Stimulated activated CD4-positive, alpha-beta T cell treated with anti-CD3 and anti-CD28 coated beads, Interleukin-15, amount 100 ng/mL, for 1 hour (primary cell): ENCODE measurements at places on chromosomes 5 and 9.

- no peak for DNase-seq
Measured at GRCh38 chr5:137706841-137707240, 29.0 kb downstream of the KLHL3 start.

DNA sequence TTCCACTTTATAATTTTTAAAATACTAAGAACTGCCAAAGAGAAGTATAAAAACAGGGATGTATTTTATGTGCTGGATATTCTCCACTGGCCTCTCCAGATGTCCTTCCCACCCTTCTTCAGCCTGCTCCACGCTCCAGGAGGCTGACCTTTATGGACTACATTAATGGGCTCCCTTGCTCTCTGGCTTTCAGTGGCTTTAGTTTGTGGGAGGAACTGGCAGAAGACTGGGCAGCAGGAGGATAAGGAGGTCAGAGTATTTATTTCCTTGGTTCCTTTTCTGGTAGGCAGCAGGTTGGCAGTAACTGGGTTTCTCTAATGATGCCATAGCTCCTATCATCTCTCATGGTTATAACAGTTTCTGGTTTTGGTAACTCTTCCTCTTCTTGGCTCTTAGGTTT is 133.9 kb downstream of the PAM start:
- no peak for DNase-seq

GRCh38 chr5:114411380-114411931 is 49.6 kb downstream of the KCNN2 start:
- DNase-seq = no peak

GRCh38 chr5:116887104-116887503 is 312.5 kb upstream of the SEMA6A start:
- DNase-seq = no peak

GRCh38 chr5:149299451-149300054 is 27.9 kb downstream of the AFAP1L1 start:
- no peak for DNase-seq

DNA sequence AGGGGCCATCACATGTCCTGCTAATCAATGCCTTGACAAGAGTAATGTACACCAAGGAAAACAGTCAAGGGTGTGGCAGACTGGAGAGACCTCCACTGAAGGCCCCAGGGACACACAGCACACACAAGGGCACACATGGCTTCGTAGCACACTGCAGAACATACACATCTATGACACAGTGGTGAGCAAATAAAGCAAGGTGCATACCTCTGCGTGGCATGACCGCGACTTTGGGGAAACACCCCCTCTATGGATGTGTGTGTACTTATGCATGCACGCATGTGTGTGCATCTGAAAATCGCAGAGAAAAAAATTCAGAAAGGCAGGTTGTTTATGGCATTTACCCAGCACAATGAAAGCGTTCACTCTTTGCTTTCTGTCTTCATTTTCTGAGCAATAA is 20.5 kb downstream of the SEMA4D start:
- no peak for DNase-seq

DNA sequence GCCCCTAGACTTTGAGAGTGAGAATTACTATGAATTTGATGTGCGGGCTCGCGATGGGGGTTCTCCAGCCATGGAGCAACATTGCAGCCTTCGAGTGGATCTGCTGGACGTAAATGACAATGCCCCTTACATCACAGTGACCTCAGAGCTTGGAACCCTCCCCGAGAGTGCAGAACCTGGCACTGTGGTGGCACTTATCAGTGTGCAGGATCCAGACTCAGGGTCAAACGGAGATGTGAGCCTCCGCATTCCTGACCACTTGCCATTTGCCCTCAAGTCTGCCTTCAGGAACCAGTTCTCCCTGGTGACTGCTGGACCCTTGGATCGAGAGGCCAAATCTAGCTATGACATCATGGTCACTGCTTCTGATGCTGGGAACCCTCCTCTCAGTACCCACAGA is 1.3 kb downstream of the PCDHGC4 start:
- no peak for DNase-seq

DNA sequence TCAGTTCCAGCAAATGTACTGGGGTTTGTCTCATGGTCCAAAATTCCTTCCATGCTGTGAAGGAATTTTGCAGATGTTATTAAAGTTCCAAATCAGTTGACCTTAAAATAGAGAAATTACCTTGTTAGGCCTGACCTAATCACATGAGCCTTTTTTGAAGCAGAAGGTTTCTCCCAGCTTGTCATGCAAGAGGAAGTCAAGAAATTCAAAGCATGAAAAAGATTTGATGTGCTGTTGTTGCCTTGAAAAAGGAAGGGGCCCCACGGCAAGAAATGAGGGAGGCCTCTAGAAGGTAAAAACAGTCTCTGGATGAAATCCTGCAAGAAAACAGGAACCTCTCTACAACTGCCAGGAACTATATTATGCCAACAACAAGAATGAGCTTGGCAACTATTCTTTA is 24.2 kb upstream of the HAPLN1 start:
- DNase-seq = no peak

- DNase-seq = no peak
Measured at GRCh38 chr5:36138900-36139683, 12.6 kb downstream of the LMBRD2 start.

DNA sequence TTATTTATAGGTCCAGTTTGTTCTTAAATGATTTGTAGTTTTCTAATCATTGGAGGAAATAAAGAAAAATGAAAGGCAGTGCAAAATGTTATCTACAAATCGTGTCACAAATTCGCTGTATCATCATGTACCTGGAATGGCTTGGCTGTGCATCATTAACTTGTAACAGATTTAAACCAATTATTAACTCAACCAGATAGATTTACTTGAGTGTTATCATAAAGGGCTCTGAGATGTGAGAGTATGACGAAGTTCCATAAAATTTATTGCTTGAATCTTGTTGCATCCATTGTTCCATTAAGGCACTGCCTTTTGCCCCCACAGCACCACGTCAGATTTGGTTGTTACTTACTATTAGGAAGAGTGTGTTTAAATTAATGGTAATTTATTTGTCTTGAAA is 23.5 kb downstream of the PCSK5 start:
- no peak for DNase-seq

DNA sequence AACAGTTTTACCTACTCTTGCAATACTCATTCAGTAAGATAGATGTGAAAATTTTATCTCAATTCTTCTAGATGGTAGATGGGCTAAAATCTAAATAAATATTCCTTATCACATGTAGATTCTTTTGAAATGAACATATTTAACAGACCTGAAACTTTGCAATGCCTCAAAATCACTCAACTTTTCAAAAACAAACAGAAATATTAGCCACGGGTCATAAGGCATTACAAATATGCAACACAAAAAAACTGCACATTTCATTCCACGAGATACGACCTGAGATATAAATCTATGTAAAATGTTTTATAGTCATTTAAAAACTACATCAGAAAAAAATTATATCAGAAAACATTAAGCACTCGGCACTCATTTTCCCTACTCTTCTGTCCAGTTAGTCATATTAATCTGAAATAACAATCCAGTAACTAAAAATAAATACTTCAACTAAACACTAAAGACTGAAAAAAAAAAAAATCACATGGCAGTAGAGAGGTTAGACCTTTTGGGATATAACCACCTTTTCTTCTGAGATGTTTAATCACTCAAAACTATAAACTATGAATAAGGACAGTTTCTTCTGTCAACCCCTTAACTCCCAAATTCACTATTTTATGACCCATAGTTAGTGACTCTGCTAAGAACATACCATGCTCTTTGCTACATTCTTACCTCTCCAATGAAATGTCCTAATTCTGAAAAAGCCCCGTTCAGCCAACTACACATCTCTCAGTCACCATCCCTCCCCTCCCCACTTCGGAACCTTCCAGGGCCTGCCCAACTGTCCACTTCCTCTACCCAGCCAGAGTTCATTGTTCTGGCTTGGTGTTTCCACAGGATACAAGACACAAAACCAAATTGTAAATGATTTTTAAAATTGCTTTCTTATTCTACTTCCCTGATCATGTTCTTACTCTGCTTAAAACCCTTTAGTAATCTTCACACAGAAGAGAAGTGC is 6.4 kb downstream of the HOMER1 start:
- no peak for DNase-seq

DNA sequence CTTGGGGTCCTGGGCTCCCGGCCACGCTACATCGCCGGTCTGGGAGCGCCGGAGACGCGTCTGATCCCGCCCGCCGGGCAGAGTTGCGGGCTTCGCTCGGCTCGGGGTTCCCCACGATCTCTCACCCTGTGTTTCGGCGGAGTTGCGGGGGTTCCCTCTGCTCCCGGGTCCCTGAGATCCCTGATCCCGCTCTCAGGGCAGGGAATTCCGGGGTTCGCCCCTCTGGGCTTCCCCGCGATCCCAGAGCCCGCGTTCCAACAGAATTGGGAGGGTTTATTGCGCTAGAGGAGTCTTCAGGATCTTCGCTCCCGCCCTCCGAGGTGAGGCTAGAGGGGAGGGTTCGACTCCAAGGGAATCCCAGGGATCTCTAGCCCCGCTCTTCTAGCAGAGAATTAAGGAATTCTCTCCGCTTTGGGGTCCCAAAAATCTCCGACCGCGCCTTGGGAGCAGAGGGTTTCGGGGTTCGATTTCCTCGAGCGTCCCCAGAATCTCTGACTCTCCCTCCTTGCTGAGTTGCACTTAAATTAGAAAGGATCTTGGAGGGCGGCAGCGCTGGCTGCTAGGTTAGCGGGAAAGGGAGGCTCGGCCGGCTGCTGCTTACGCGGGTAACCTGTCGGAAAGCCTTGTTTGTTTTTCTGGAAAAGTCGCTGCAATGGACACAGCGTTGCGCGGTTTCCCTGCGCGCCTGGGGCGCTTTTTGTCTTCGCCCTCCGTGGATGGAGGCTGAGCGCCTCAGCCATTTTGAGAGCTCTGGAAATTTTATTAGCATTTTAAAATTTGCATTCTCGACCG is 1.3 kb downstream of the DMRT1 start:
- DNase-seq = no peak

DNA sequence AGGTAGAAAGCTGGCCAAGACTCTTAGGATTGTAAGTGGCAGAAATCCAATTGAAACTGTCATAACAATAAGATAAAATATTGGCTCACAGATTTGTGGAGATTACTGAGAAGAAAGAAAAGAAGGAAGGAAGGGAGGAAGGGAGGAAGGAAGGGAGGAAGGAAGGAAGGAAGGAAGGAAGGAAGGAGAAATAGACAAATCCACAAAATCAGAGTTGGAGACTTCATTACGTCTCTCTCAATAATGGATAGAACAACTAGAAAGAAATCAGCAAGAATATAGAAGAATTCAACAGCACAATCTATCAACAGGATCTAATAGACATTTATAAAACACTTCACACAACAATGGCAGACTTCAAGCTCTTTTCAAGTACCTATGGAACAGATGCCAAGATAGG is 17.9 kb upstream of the PAM start:
- no peak for DNase-seq

DNA sequence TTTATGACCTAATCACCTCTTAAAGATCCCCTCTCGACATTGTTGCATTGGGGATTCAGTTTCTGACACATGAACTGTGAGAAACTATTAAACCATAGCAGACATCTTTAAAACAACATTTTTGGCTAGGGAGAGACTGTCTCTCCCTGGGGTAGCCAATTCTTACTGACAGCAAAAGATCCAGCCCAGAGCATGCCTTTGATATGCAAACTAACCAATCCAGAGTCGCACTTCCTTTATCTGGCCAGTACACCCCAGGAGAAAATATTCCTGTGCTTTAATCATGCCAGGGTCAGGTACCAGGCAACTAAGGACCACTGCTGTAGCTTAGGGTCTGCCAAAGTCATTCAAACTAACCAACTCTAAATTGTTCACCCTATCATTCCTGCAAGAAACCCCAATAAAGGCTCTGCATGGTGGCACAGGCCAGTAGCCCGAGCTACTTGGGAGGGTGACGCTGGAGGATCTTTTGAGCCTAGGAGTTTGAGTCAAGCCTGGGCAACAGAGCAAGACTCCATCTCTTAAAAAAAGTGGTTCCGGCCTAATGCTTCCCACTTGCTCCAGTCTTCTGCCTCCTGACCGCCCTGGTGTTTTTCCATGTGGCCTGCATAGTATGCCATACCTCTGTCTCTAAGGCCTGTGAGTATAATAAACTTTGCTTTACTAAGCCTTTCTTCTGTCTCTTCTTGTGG is 62.3 kb upstream of the DAPK1 start:
- DNase-seq = no peak

- DNase-seq = no peak
Measured at GRCh38 chr5:102778478-102778877, 23.4 kb downstream of the PAM start.

- no peak for DNase-seq
Measured at GRCh38 chr5:149452007-149452664, 73.0 kb upstream of the IL17B start.

GRCh38 chr5:8247049-8247899 is 378.3 kb downstream of the MTRR start:
- no peak for DNase-seq

DNA sequence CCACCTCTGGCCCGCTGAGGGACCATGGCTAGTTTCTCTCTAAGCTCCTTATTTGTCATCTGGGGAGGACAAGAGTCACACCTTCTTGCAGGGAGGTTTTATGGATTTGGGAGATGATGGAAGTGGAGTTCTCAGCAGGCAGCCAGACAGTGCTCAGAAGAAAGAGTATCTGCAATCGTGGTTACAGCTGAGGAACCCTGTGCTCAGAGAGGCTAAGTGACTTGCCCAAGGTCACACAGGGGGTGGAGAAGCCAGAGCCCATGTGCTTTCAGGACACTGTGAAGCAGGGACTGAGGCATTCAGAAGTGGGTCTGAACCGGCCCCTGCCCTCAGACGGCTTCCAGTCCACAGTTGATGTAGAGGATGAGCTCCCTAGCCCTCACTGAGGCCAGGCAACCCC is 10.8 kb downstream of the PRRX2 start:
- DNase-seq = no peak

DNA sequence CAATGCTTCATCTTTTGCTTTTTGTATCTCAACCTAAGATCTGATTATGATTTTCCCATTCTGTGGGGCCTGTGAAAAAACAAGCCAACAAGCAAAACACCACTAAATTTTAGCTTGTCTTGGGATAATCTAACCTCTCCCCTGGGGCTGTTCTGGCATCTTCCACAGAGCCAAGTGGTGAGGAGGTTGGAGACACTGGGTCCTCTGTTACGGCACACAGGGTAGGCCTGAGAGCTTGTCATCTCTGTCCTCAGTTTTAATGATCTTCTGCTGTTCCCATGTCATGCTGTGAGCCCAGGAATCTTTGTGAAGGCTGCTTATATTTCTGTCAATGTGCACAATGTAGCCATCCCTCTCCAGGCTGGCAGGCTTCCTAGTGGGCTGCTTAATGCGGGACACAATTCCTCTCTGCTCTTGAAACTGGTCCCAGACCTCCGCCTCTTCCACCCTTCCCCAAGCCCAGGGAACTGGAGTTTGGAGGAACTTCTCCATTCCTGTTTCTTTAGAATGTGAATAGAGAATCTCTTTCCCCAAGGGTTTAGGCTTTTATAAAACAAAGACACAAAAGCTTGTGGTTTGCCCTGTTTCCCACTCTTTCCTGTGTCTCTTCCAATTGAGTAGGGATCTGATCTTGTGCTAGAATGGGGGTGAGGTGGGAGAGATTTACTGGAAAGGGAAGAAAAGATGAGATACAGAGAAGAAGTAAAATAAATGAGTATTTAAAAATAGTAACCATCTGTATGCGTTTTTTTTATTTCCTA is 30.9 kb upstream of the SEMA6A start:
- DNase-seq = no peak
